Colonic mucosa (tissue), 4 donors: ENCODE measurements at places on chromosomes 7 and 10. TPM values are rescaled to one million over a fixed set of nuclear protein-coding genes. Genes with fewer than 3 reads are reported as not detected.

Gene SFTPA1
- 8.8 TPM for total RNA-seq

Gene CHAT
- total RNA-seq: 1.2 TPM

Gene CYP2E1
- 3.5 TPM for total RNA-seq

- no peaks in the 10 kb centered on the region for H3K27me3 ChIP-seq
- H3K4me1 ChIP-seq: peaks cover 17% of the 10 kb centered on the region
- DNase-seq: no peak
- no peaks in the 10 kb centered on the region for H3K36me3 ChIP-seq
These were observed 20.9 kb upstream of the KLF6 start for GRCh38 chr10:3805791-3806461.

GRCh38 chr7:148325208-148325607, 265.4 kb upstream of the C7orf33 start:
- no peak overlapping the region for H3K4me3 ChIP-seq
- H3K27me3 ChIP-seq: no peaks in the 10 kb centered on the region
- H3K4me1 ChIP-seq: no peaks in the 10 kb centered on the region
- no peak overlapping the region for H3K27ac ChIP-seq
- no peak for DNase-seq

- no peak overlapping the region for H3K4me3 ChIP-seq
- H3K27ac ChIP-seq: no peak overlapping the region
- H3K27me3 ChIP-seq: no peaks in the 10 kb centered on the region
- H3K36me3 ChIP-seq: no peaks in the 10 kb centered on the region
- DNase-seq: no peak
These were observed 9.9 kb upstream of the LIPM start for GRCh38 chr10:88792661-88793060.

DNA sequence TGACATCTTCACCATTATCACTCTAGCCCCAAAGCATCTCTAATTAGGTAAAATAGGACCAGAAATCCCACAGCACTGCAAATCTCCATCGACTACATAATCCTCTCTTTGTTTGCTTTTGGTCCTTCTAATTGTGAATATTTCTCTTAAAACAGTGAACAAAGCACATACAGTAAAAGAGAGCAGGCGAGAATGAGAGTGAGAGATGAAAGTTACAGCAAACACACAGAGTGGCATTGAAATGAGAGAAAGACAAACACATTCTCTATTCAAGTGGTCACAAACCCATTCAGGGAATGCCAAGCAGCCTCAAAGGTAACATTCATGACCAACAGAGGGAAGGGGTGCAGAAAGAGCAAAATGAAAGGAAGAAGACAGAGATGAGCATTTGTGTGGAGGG, 109.8 kb upstream of the PTN start:
- no peaks in the 10 kb centered on the region for H3K36me3 ChIP-seq
- no peak overlapping the region for H3K4me3 ChIP-seq
- H3K4me1 ChIP-seq: no peaks in the 10 kb centered on the region
- no peak for DNase-seq
- H3K27ac ChIP-seq: no peak overlapping the region

DNA sequence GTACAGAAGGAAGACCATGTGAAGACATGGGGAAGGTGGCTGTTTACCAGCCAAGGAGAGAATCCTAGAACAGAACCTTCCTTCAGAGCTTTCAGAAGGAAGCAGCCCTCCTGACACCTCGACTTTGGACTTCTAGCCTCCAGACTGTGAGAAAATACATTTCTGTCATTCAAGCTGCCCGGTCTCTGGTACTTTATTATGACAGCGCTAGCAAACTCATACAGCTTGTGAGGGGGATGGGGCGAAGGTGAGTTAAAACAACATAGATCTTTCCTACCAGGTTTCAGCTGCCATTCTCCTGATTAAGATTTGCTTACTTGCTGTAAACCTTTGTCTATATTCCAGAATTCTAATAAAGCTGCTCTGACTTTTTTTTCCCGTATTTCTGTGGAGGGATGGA, 14.9 kb upstream of the ZNF248 start:
- H3K4me1 ChIP-seq: no peaks in the 10 kb centered on the region
- DNase-seq: no peak
- no peaks in the 10 kb centered on the region for H3K36me3 ChIP-seq
- no peaks in the 10 kb centered on the region for H3K27me3 ChIP-seq
